Aorta (tissue), 5 donors: ENCODE measurements at places on chromosomes 5 and 9. TPM values are rescaled to one million over a fixed set of nuclear protein-coding genes. Genes with fewer than 3 reads are reported as not detected.

DNA sequence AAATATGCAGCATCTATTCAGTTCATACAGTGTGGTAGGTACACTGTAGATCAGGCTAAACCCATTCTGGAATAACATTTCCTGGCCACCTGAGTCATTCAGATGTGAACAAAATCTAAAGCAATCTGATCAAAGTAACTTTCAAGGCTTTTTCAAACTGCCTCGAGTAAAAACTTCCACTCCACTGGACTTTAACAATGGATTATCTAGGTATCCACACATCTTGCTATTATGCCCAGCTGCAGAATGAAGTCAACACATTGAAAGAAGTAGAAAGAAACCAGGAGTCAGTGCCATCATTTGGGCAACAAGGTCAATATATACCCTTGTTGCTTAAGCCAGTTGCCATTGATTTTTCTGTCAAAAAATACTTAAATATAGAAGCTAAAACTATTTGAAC, 1352.6 kb upstream of the NUDT12 start:
- no peak for DNase-seq

DNA sequence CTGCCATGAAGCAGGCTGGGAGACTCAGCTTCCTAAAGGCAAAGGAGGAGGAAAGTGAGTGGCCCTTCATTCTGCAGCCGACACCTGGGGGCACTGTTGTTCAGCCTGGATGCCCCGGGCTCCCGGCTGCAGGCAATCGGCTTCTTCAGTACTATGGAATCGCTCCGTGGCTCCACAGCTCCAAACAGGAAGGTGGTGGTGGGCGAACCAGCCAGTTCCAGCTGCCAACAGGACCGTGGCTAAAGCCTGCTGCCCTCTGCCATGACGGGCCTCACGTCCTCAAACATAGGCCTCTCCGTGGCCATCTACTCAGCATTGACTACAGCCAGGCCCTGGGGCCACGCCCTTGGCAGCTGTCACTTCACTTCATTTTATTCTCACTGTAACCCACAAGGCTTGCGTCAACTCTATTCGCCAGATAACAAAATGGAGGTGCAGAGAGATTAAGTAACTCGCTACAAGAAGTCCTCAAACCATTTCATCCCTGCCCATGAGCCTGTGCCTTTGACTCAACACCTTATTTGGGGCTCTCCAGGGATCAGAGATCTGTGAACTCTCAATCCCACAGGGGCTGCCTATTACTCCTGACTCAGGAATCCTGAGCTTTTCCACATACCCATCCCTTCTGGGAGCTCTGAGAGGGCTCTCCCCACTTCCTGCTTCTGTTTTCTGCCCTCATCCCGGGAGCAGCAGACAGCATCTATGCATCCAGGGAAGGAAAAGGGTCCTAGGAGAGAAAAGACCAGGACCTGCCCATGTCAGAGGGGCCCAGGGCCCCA, 38.0 kb downstream of the PAX5 start:
- peak; percentile 52 for DNase-seq

DNA sequence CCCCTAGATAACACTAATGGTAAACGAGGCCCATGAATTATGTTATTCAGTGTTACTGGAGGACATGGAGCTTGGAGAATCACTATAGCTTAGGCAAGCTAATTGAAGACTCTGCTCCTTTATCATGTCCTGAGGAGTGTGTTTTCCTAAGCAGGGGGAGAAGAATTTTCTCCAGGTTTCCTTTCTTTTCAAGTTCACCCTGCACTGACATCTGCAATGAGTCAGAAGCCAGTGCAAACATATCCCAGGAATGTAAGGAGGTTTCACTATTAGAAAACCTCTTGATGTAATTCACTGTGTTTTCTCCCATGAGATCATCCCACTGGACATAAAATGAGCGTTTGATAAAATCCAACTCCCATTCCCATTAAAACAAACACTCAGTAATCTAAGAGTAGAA, 75.6 kb downstream of the DMRT2 start:
- no peak for DNase-seq

GRCh38 chr5:42950456-42951292, 89.4 kb downstream of the ANXA2R start:
- DNase-seq = peak; percentile 88

DNA sequence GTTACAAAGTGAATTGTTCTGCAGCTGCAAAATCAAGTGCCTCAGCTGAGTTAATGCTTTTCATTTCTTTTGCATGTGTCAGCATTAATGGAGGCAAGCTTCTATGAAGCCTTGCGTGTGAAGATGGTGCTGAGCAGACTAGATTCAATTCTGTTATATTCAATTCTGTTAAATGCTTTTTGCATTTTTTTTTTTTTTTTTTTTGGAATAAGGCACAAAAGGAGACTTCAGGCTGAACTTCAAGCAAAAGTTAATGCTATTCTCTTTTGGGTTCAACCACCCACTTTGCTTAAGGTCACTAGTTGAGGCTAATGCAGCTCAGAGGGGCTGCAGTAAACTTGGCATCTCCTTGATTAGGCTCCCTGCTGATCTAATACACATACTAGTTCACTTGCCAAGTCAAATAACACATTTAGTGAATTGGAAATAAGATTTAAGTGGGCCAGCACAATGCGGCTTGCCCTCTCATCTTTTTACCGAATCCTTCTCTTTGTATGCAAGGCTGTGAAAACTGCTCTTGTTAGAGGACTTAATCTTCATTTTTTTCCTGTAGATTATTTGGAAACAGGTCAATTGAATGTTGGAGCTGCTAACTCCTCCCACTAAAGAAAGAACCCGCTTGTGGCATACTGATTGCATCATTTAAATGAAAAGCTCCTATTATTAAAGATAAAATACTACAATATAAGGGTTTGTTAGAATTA, 1020.2 kb downstream of the NR2F1-AS1 start:
- DNase-seq = no peak

- no peak for DNase-seq
Observed at GRCh38 chr9:4828761-4829160, 36.0 kb downstream of the RCL1 start.

DNA sequence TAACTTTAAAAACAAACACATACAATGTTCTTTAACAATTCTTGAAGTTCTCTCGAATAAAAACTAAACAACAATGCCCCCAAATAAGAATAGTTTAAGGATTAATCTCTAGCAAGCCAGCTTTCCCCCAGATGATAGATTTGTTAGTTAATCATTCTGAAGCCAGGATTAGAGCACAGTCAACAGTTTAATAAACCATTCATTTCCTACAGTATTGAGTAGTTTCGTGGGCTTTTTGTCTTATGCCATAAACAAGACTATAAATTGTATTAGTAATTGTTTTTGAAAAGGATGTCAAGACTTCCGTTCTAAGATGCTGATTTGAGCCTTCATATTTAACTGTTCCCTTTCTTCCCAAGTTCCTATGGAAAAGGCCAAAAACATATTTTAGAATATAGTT, 136.6 kb downstream of the PIK3R1 start:
- DNase-seq = no peak

DNA sequence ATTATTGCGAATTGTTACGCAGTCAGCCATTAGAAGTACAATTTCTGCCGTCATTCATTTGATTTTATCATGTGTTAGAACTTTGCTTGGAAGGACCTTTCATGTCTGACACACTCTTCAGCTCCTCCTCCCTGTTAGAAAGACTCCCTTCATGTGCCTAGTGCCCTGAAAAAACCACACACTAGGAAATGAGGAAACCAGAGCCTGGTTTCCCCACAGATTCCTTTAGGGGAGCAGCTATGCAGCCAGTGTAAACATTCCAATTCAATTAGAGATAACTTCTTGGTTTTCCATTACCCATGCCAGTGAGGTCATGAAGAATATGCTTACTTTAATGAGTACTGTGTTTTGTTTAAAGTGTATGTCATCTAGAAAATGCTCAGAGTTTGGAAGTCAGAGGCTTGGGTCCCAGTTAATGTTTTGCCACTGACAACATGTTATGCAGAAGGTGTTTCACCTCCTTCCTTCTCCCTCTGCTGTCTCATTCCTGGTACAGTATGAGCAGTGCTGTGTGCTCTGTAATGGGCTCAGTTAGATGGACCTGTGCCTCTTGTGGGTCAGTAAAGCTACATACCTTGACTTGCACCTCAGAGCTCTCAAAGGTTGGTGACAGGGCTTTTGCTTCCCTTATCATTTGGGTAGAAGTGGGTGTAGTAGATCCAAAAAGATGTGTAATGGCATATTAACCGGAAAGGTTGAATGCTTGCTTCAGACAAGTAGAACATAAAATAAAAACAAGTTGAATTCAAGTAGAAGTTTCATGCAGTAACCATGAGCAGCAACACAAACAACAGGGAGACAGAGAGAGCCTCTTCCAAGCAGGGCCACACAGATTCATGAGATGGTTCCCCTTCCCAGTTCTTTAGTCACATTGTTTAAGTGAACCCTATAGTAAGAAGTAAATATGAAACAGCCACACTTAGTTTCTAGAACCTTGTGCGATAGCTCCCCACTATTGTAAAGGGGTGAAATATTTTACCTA, 52.6 kb upstream of the TNFAIP8 start:
- DNase-seq = no peak

The TRAF1 gene
- 19.8 TPM for total RNA-seq

The NTNG2 gene
- 5.3 TPM for total RNA-seq

The CTNND2 gene
- 0.24 TPM for total RNA-seq

The CNTNAP3 gene
- total RNA-seq = 10.1 TPM

The FRRS1L gene
- 1.9 TPM for total RNA-seq
